ENCODE measurements at places on chromosomes 1 and 21. TPM values are rescaled to one million over a fixed set of nuclear protein-coding genes. Genes with fewer than 3 reads are reported as not detected.

The TRAF5 gene
- total RNA-seq: 52.6 TPM

GRCh38 chr1:62541048-62541447, 56.3 kb upstream of the ANGPTL3 start:
- no peak for DNase-seq

The CELA2A gene
- 1.6 TPM for total RNA-seq

The DDOST gene
- total RNA-seq: 164 TPM

GRCh38 chr1:115978292-115978941, 2.1 kb downstream of the SLC22A15 start:
- DNase-seq: no peak

- no peak for DNase-seq
These were observed 123.2 kb upstream of the HMCN1 start for GRCh38 chr1:185610954-185611353.

GRCh38 chr1:162327788-162328165, 48.9 kb downstream of the SPATA46 start:
- DNase-seq: no peak

The ITLN2 gene
- total RNA-seq: not detected

DNA sequence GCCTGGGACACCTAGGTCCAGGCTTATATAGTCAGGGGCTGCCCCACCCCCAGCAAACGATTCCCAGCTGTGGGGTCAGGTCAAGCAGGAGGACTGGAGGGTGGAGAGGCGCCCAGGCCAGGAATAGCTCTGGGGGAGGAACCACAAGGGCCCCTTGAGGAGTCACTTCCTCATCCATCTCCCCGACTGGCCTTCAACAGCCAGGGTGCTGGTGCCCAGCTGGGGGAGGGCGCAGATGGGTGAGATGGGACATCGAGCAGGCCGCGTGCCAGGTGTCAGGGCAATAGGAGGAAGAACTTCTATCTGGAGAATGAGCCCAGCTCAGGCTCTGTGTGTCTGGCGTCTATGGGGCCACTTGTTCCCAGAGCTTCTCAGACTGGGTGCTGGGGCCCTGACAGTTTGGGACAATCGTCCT, 208 bp upstream of the MYBPH start:
- peak; percentile 75 for DNase-seq

- no peak for DNase-seq
These were observed 2.1 kb upstream of the CAPN8 start for GRCh38 chr1:223667484-223668182.

GRCh38 chr1:164901031-164901430, 342.0 kb downstream of the PBX1 start:
- no peak for DNase-seq

GRCh38 chr1:226792368-226792767, 53.3 kb upstream of the ITPKB start:
- DNase-seq: no peak

DNA sequence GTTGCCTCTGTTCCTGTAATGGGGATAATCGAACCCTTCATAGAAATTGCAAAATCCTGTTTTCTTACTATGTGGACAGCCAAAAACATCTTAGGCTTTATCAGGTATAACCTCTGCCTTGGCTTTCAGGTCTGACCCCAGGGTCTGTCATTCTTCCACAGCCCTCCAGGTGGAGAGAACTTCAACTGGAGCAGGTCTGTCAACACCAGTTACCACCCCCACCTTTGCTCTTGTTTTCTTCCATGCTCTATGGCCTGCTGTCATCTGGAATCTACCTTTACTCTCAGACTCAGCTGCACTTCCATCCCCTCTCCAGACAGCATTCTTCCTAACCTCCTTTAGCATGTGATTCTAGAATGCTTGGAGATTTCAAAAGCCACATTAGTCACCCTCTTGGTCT, 10.4 kb upstream of the GJA9 start:
- no peak for DNase-seq

The PYGO2 gene
- 17.0 TPM for total RNA-seq

DNA sequence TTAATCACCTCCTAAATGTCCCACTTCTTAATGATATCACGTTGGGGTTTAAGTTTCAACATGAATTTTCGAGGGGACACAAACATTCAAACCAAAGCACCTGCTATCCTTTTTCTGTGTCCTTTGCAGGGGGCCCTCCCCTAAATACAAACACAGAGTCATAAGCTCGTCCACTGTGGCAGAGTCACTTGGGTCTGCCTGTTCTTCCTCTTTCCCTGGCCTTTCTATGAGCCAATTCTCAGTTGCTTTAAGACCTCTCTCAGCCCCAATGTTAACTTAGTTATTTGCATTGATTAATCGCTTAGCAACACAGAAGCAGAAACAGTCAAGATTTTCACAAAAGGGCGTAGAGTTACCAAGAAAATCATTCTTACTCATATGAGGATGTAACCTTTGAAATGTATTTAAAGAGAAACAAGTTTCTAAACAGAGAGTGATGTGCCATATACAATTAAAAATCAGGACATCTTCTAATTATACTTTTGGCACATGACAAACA, 14.9 kb downstream of the APCS start:
- no peak for DNase-seq

Measured in posterior vena cava (tissue), 2 donors.